Cortex of kidney (tissue), 1 donor: ENCODE measurements at places on chromosomes 5 and 9.

- no peak for DNase-seq
Observed at GRCh38 chr9:122122903-122123632, 30.0 kb upstream of the TTLL11 start.

DNA sequence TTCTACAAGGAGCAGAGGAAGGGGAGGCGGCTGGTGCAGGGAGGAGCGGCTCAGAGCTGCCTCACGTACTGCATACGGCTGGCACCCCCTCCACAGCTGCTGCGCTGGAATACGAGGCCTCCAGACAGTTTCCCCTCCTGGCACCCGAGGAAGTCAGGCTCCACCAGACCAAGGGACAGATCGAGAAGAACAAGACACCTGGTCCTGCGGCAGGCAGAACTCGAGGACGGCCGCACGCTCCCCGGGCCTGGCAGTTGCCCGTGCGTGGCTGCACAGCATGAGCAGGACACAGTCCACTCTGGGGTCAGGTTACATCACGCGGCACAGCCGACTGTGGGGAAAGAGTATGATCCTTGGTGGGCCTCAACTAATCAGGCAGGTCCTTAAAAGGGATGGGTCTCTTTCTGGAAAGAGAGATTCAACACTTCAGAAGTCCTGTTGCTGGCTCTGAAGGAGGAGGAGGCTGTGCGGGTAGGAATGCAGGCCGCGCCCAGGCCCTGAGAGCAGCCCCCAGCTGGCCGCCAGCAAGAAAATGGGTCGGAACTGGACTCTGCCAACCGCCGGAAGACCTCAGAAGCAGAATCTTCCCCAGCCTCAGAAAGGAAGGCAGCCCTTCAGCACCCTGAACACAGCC is 11.6 kb downstream of the UBAC1 start:
- DNase-seq: no peak

DNA sequence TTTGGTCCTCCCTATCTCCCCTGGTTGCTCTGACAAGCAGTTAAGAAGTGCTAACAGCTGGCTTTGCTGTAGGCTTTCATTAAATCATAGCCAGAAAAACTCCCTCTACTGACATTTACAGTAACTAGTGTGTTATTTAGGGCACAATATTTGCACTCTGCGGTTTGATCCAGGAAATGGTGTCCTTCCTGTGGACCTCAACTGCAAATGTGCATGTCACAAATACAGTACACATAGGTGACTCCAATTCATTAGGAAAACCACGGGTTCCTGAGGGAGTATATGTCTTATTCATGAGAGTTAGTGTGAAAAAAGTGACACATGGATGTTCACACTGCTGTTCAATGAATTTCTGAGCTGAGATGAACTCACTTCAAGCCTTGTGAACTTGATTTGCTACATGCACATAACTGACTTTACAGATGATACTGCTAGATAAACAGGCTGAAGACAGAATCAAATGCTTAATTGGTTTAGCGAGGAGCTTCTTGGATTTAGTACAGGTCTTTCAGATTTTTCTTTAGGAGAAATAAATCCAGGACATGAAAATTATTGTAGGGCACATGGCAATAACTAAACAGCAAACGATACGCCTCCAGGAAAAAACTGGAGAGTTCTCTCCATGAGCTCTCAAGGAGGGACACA is 281.5 kb downstream of the EFNA5 start:
- DNase-seq: no peak

GRCh38 chr5:89128906-89129625 is 246.1 kb upstream of the MEF2C start:
- no peak for DNase-seq

DNA sequence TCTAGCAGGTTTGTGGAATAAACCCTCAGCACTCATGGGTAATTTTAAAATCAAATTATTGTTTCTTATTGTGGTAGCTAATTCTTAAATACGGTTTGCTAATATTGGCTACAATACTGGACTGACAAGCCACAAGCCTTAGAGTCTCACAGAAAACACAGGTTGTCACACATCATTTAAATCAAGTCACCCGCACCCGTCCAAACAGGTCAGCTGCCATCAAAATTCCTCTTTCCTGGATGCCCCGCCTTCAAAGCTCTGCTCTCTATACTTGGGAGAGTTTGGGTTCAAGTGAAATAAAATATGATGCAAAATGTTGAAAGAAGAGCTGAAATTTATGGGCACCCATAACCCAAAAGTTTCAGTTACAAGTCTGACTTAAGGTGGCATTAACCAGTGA is 12.3 kb upstream of the SUSD1 start:
- DNase-seq: no peak

- DNase-seq: no peak
Observed at GRCh38 chr9:93300585-93301081, 116.7 kb downstream of the WNK2 start.

DNA sequence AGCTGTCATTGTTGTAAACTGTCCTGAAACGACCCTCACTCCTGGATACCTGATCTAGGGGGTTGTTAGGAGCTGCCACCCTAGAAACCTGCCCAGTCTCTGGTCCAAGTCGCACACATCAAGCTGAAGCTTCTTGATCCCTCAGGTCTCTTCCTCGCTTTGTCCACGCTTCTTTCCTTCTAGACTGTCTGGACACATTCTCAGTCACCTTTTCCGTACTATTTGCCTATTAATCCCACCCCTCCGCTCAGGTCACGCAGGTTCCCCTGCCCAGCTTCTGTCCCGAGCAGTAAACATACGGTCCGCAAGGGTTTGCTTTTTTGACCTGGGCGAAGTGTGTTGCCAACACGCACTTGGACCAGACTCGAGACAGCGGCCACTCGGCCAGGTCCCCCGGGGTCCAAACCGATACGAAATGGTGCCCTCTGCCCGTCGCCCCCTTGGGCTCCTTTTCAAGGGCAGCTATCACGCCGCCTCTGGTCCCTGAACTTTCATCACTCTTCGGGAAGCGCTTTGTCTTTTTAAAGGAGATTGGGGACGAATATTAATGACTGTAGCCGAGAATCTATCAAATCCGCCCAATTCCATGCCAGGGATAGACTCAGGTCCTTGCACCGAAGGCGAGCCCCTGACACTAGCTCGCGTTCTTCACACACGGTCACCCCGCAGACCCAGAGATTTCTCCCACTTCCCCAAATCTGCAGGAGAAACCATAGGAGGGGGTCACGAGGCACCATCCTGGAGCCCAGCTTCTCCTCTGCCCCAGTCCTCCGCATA is 814 bp downstream of the PLCXD3 start:
- no peak for DNase-seq

DNA sequence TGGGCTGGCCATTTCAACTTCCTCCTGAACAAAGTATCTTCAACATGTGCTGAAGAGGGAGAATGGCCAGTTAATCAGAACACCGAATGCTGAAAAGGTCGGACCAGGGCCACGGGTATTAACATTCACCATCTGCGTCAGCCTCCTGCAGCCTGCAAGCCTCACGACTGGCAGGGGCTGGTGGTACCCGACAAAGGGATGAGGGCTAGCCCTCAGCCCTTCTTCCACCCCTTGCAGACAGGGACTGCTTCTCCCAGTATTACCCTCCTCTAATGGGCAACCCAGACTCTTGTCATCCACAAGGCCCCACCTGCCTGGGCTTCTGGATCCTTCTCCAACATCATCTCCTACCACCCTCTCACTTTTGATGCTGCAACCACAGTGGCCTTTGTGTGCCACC is 246.6 kb downstream of the FSTL4 start:
- no peak for DNase-seq

- no peak for DNase-seq
Observed at GRCh38 chr9:114837923-114838322, 32.1 kb upstream of the TNFSF15 start.

- no peak for DNase-seq
Observed at GRCh38 chr9:138072897-138073296, 195.3 kb downstream of the CACNA1B start.

GRCh38 chr5:1662559-1663085 is 137.0 kb downstream of the MRPL36 start:
- no peak for DNase-seq
